Dermis lymphatic vessel endothelial cell (primary cell): ENCODE measurements at places on chromosomes 5 and 9. TPM values are rescaled to one million over a fixed set of nuclear protein-coding genes. Genes with fewer than 3 reads are reported as not detected.

Gene SLC22A4
- 6.0 and 7.7 TPM in 2 replicates for total RNA-seq

Gene ARL10
- total RNA-seq: 7.3 and 9.4 TPM in 2 replicates

Gene C1QTNF2
- under 0.01 and 0.11 TPM in 2 replicates for total RNA-seq

Gene ICE1
- total RNA-seq: 19.9 and 27.2 TPM in 2 replicates

Gene WDR38
- not detected in 2 replicates for total RNA-seq

Gene FLT4
- total RNA-seq: 283 and 533 TPM in 2 replicates
